ENCODE measurements at places on chromosomes 12 and 14. TPM values are rescaled to one million over a fixed set of nuclear protein-coding genes. Genes with fewer than 3 reads are reported as not detected.

- no peaks in the 10 kb centered on the region for H3K27me3 ChIP-seq
- H3K4me1 ChIP-seq = peaks cover 26% of the 10 kb centered on the region
- DNase-seq = no peak
Measured at GRCh38 chr14:69405762-69406161, 7.3 kb downstream of the SLC39A9 start.

DNA sequence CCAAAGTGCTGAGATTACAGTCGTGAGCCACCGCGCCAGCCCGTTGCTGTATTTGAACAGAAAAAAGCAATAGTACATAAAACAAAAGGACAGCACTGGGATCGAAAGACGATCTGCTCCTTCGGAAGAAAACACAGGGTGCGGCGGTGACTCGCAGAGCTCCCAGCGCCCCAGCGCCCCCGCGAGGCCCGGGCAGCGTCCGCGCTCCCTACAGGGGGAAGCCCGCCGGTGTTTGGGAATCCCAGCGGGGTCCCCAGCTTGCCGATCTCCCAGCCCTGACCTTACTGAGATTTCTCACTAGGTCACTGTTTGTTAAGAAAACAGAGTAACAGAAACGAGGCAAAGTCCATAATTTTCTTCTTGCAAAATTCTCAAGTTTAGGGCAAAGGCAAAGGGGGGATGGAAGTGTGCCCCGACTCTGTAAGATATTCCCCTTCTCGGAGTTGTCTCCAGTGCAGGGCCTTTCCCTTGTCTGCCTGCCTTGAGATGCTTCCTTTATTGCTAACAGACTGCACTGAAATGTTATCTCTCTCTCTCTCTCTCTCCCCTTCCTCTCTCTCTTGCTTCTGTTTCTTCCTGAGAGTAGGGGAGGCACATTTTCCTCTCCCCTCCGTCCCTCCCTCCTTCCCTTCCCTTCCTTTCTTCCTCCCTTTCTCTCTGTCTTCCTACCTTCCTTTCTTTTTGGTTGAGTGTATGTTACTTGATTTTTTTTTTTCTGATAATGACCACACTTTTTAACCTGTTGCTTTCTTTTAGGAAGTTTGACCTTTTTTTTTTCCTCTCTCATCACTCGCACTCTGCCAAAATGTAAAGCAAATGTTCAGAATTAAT is 91.9 kb downstream of the TMEM30B start:
- no peaks in the 10 kb centered on the region for H3K36me3 ChIP-seq
- H3K27ac ChIP-seq = no peak overlapping the region
- peak overlapping the region; percentile 70 for H3K4me3 ChIP-seq
- H3K27me3 ChIP-seq = peaks cover 75% of the 10 kb centered on the region
- peak; percentile 65 for DNase-seq

- H3K36me3 ChIP-seq = peaks cover 8% of the 10 kb centered on the region
- no peak overlapping the region for H3K4me3 ChIP-seq
- H3K4me1 ChIP-seq = peaks cover 11% of the 10 kb centered on the region
- DNase-seq = no peak
Measured at GRCh38 chr14:103346286-103346685, 12.2 kb downstream of the EIF5 start.

- H3K27me3 ChIP-seq = no peaks in the 10 kb centered on the region
- H3K27ac ChIP-seq = no peak overlapping the region
- no peaks in the 10 kb centered on the region for H3K36me3 ChIP-seq
- no peak for DNase-seq
- no peak overlapping the region for H3K4me3 ChIP-seq
Measured at GRCh38 chr12:2119266-2119665, 66.5 kb downstream of the CACNA1C start.

GRCh38 chr12:75378354-75378753 is 12.5 kb upstream of the GLIPR1L2 start:
- no peak overlapping the region for H3K27ac ChIP-seq
- no peak for DNase-seq
- no peak overlapping the region for H3K4me3 ChIP-seq
- no peaks in the 10 kb centered on the region for H3K27me3 ChIP-seq

GRCh38 chr14:105059035-105059924 is 6.0 kb downstream of the GPR132 start:
- H3K36me3 ChIP-seq = peaks cover 11% of the 10 kb centered on the region
- H3K4me1 ChIP-seq = peaks cover 56% of the 10 kb centered on the region
- H3K4me3 ChIP-seq = peak overlapping the region; percentile 90
- H3K27ac ChIP-seq = peak overlapping the region; percentile 72
- H3K27me3 ChIP-seq = no peaks in the 10 kb centered on the region

GRCh38 chr12:68932128-68932960 is 627 bp downstream of the CPM start:
- H3K27me3 ChIP-seq = peaks cover 26% of the 10 kb centered on the region
- peak overlapping the region; percentile 87 for H3K4me3 ChIP-seq

DNA sequence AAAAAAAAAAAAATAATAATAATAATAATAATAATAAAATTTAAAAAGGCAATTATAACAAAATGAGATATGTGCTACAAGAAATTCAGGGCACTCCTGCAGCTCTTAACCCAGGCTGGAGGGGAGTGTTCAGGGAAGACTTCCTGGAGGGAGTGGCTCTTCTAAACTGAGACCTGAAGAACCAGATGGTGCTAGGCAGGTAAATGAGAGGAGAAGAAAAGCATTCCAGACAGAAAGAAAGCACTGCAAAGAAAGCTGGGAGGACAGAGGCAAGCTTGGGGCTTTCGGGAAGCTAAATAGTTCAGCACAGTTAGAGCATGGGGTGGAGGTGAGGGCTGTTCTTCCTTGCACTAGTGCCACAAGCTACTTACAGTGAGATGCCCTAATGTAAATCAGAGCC is 9.9 kb upstream of the SRSF9 start:
- H3K4me3 ChIP-seq = no peak overlapping the region
- H3K27ac ChIP-seq = no peak overlapping the region
- no peaks in the 10 kb centered on the region for H3K27me3 ChIP-seq
- DNase-seq = no peak
- peaks cover 7% of the 10 kb centered on the region for H3K4me1 ChIP-seq
- no peaks in the 10 kb centered on the region for H3K36me3 ChIP-seq

DNA sequence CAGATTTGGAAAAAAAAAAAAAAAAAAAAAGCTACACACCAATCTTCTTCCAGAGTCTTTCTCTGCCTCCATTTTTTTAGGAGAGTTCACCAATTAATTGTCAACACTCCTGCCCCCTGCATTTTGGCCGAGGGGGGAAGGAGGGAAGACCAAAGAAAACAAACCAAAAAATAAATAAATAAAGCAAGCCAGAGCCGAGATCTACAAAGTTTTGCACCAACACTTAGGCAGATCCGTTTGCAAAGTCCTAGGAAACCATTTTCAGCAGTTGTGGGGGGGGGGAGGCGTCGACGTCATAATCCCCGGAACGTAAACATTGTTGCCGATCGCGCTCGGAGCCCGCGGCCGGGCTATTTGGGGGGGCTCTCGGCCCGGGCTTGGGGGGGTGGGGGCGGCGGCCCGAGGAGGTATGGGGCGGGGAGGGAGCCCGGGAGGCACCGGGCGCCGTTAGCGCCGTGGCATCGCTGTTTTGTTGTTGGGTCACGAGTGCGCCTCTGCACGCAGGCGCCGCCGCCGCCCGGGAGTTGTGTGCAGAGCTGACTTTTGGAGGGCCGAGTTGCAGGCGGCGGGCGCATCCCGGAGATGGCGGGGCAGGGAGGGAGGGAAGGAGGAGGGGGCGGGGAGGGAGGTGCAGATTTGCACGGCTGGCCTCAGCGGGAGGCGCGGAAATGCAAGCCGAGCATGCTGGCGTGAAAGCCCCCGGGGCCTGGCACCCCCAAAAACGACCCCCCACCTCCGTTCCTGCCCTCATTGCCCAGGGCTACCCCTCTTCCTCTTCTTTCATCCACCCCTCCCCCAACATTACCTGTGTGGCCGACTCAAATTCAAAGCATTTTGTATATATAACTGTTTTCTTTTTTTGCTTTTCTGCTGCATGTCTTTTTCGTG is 598 bp downstream of the KDM2B start:
- peaks cover 35% of the 10 kb centered on the region for H3K4me1 ChIP-seq
- peak overlapping the region; percentile 98 for H3K27ac ChIP-seq
- H3K36me3 ChIP-seq = no peaks in the 10 kb centered on the region
- no peaks in the 10 kb centered on the region for H3K27me3 ChIP-seq

GRCh38 chr14:24071144-24071697 is at the start of gene CPNE6:
Gene CPNE6 (plus strand): TSS chr14:24071562. CDS start chr14:24072937, 1,375 bp downstream.
- H3K27me3 ChIP-seq = no peaks in the 10 kb centered on the region
- peaks cover 13% of the 10 kb centered on the region for H3K4me1 ChIP-seq
- no peaks in the 10 kb centered on the region for H3K36me3 ChIP-seq
- peak; percentile 74 for DNase-seq

DNA sequence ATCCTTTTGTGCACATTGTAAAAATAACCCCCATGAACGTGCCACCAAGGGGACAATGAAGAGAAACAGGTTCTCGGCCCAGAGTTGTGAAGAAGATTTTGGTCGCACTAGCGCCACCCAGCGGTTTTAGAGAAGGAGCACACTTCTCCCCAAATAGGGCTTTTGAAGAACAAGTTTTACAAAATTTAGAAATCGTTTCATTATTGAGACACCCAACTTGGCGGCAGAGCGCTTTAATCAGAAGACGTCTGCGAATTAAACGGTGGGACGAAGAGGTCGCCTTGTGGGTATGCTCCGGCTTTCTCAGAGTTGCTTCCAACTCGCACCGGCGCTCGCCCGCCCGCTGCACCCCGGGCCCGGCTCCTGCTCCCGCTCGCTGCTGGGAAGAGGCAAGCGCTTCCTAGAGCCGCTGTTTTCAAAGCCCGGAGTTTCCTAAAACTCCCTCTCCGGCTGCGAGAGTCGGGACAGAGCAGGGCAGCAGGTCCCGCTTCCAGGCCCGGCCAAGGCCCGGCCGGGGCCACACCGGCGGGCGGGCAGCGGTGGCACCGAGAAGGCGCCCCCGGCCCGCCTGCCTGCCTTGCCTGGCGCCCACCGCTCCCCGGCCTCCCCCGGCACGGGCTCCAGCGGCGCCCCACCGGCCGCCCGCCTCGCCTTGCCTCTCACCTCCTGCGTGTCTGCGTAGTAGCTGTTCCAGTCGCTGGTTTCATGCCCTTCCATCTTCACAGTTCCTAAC is 645 bp downstream of the FOXA1 start:
- H3K4me3 ChIP-seq = peak overlapping the region; percentile 96
- H3K27ac ChIP-seq = peak overlapping the region; percentile 93
- H3K4me1 ChIP-seq = peaks cover 23% of the 10 kb centered on the region
- H3K36me3 ChIP-seq = peaks cover 27% of the 10 kb centered on the region

- H3K4me1 ChIP-seq = peaks cover 28% of the 10 kb centered on the region
- no peaks in the 10 kb centered on the region for H3K27me3 ChIP-seq
- DNase-seq = peak; percentile 57
- peaks cover 4% of the 10 kb centered on the region for H3K36me3 ChIP-seq
- H3K27ac ChIP-seq = peak overlapping the region; percentile 66
- no peak overlapping the region for H3K4me3 ChIP-seq
Measured at GRCh38 chr14:90903101-90903500, 86.9 kb upstream of the TTC7B start.

DNA sequence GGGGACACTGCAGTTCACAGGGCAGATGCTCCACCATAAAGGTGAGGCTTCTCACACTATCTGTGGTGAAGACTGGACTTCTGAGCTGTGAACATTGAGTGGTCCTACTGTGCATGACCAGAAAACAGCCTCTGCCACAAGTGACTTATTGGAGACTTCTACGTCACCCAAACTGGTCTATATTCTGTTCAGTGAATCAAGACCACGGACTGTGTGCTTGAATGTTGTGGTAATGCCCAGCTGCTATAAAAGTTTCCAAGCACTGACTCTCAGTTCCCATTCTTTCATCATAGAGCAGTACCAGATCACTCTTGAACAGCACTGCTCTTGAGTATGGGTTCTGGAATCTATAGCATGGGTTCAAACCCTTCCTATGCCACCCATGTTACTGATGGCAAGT is 4.8 kb upstream of the PLEK2 start:
- no peak overlapping the region for H3K4me3 ChIP-seq
- no peaks in the 10 kb centered on the region for H3K36me3 ChIP-seq
- H3K4me1 ChIP-seq = peaks cover 14% of the 10 kb centered on the region
- no peaks in the 10 kb centered on the region for H3K27me3 ChIP-seq

GRCh38 chr14:30698463-30698862 is 76.3 kb downstream of the SCFD1 start:
- H3K4me3 ChIP-seq = no peak overlapping the region
- no peak for DNase-seq
- H3K27me3 ChIP-seq = no peaks in the 10 kb centered on the region
- no peaks in the 10 kb centered on the region for H3K36me3 ChIP-seq
- H3K27ac ChIP-seq = no peak overlapping the region
- H3K4me1 ChIP-seq = no peaks in the 10 kb centered on the region

DNA sequence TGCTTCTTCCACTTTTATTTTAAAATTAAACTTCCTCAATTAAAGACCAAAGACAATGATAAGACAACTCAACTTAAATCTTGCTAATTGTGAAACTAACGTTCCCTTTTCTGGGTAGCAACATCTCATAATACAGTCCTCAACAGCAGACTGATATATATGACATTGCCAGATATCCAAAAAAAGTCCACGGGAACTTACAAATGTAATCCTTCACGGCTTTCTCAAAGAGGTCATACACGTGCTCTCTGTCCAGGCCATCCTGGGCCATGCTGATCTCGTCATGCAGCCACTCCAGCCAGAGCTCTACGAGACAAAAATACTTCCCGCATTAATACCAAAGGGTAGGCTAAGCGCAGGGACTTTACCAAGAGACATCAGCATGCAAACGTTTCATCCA is 13.3 kb downstream of the SART3 start:
- peaks cover 27% of the 10 kb centered on the region for H3K4me1 ChIP-seq
- no peaks in the 10 kb centered on the region for H3K27me3 ChIP-seq
- peak overlapping the region; percentile 19 for H3K27ac ChIP-seq
- no peak overlapping the region for H3K4me3 ChIP-seq
- DNase-seq = no peak
- H3K36me3 ChIP-seq = peaks cover 8% of the 10 kb centered on the region

GRCh38 chr14:36264595-36264994 is 55.8 kb downstream of the MBIP start:
- peaks cover 2% of the 10 kb centered on the region for H3K36me3 ChIP-seq
- peaks cover 14% of the 10 kb centered on the region for H3K27me3 ChIP-seq
- no peak overlapping the region for H3K27ac ChIP-seq
- no peak for DNase-seq
- no peak overlapping the region for H3K4me3 ChIP-seq
- H3K4me1 ChIP-seq = peaks cover 6% of the 10 kb centered on the region

GRCh38 chr12:117025481-117026151 is 73.6 kb downstream of the TESC start:
- peak overlapping the region; percentile 80 for H3K27ac ChIP-seq
- H3K4me3 ChIP-seq = no peak overlapping the region
- H3K4me1 ChIP-seq = peaks cover 8% of the 10 kb centered on the region
- H3K36me3 ChIP-seq = no peaks in the 10 kb centered on the region

The PRPH gene
- not detected for total RNA-seq

The ULK1 gene
- 29.8 TPM for total RNA-seq

The TMPRSS12 gene
- not detected for total RNA-seq

The CLEC1A gene
- total RNA-seq = not detected

The SNW1 gene
- total RNA-seq = 142 TPM

The RPGRIP1 gene
- not detected for total RNA-seq
